ENCODE measurements at places on chromosomes 12 and 14. TPM values are rescaled to one million over a fixed set of nuclear protein-coding genes. Genes with fewer than 3 reads are reported as not detected.
A peak's percentile ranks its signal among the peaks of the same experiment; 100 is the strongest.

DNA sequence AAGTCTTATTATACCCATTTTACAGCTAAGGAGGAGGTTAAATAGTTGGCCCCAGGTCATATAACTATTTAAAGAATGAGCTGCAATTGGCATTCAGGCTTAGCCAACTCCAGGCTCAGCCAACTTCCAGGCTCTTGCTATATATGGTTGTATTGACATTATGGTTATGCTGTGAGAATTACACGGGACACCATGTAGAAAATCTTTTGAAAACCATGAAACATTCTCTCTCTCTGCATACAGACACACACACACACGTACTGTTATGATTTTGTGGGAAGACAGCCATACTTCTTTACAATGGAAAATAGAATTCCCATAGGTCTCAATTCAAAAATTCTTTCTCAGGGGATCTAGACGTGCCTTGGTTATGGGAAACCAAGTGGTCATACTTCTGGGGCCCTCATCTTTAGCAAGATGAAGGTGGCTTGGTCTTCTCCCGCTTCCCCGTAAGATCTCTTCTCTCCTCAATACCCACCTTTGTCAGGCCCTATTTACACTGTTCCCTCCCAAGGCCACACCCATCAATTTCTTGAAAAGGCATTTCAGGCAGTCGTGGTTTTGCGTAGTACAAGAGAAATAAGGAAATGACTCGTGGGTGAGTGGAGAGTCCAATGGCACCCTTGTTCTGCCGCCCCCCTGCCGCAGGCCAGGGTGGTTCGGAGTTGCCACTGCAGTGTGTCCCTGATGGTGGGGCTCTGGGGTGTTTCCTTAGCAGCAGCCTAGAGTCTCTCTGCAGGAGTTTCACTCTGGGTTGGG, 10.0 kb upstream of the GPRC5A start:
- no peak for DNase-seq

DNA sequence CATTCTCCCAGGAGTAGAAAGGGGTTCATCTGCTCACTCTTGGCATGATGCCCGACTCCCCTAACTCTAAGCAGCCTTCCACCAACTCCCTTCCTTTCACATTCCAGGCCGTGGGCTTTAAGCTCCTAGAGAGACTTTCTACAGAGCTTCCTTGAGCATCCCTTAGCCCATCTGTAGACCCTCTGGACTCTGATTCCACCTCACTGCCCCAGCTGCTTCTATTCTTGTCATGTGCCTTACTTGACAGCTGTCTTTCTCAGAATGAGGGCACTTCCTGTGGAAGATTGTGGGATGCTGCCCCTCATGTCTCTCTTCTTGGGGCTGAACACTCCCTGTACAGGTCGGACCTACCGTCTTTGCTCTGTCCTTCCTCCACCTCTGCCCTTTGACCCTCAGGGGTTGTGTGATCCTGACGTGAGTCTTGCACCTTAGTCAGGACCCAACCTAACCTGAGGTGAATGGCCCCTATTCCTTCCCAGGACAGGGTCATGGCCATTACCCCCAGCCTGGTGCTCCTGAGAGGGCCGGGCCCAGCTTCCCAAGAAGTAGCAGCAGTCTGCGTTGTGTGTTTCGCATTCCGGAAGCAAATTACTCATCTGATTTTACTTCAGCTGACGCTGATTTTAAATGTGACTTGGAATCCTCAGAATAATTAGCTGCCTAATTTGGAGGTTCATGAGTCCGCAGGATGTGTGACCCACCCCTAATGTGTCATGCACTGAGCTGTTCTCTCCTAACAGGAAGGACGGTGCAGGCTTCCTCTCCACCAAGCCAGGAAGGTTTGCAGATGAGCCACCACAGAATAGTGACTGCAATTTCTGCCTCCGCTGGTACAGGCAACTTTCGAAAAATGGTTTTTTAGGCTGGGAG, 2.7 kb upstream of the GALNT6 start:
- DNase-seq, result no peak

Gene TEX22
- total RNA-seq, result 0.40 TPM

- no peak for DNase-seq
Measured at GRCh38 chr12:99709619-99710018, 62.1 kb downstream of the GARIN6 start.

- no peak for DNase-seq
Measured at GRCh38 chr14:99003646-99004045, 268.4 kb downstream of the BCL11B start.

GRCh38 chr12:94229902-94230301, 81.5 kb downstream of the PLXNC1 start:
- DNase-seq, result no peak

Gene TSPAN19
- 17.1 TPM for total RNA-seq

DNA sequence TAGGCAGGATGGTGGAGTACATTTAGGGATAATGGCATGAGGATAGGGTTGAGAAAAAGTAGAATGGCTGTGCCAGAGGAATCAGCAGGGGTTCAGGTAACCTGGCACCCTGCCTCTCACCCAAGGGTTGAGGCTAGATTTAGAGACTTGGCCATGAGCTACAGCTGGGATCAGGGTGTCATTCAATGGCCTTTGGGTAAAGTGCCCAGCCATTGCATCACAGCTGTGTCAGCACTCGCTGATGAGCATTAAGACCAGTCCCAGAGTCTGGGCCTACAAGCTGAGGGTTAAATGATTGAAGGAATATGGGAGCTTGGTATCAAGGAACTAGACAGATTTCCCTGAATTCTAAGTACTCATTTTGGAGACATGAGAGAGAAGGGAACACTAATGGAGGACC, 113.9 kb downstream of the PRIMA1 start:
- no peak for DNase-seq

Gene PRICKLE1
- total RNA-seq, result 60.1 TPM

Gene IRF2BPL
- total RNA-seq, result 42.4 TPM

Gene CLEC1A
- total RNA-seq, result 18.7 TPM

Gene KRT74
- not detected for total RNA-seq

DNA sequence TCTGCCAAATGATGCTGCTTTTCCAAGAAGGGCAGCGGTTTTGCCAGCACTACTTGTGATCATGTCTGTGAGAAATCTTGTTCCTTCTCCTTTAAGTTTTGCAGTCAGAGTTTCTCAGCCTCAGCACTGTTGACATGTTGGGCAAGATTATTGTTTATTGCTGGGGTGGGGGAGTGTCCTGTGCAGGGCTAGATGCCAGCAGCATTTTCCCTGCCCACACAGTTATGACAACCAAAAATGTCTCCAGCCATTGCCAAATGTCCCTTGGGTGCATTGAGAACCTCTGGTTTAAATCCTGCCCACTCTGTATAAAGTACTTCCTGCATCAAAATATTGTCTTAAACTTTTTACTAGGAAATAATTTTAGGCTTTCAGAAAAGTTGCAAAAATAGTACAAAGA, 20.0 kb downstream of the TMEM132C start:
- peak; percentile 85 for DNase-seq

- DNase-seq, result no peak
Measured at GRCh38 chr12:42261708-42262107, 23.7 kb upstream of the YAF2 start.

Gene ADAM20
- total RNA-seq, result 4.4 TPM

Gene FAM186B
- 0.54 TPM for total RNA-seq

DNA sequence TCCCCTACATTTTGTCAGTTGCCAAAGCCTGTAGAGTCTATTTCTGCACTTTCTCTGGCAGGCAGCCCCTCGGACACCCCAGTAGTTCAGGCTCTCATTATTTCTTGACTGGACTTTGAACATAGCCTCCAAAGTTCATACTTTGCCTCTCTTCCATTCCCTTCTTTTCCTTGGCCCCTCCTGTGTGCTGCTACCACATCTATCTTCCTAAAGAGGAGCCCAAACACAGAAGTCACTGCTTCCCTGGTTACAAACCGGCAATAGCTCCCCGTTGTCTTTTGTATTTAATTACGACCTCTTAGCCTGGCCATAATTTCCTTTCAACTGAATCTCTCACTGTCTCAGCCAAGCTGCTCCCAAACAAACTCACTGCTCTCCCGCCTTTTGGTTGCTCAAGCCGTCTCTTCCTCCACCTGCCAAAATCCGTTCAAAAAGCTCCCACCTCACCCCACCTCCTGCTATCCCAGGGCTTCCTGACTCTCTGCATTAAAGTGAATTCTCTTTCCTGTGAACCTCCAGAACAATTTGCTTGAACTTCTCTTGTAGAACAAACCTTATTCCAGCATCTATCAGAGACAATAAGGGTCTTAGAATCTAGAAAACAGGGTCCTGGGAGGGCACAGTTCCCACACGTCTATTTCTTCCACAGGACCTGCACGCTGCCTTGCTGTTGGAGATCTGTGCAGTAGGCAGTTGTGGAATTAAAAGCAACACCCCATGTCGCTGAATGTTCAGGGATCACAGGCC, 46.9 kb downstream of the PRMT8 start:
- no peak for DNase-seq

DNA sequence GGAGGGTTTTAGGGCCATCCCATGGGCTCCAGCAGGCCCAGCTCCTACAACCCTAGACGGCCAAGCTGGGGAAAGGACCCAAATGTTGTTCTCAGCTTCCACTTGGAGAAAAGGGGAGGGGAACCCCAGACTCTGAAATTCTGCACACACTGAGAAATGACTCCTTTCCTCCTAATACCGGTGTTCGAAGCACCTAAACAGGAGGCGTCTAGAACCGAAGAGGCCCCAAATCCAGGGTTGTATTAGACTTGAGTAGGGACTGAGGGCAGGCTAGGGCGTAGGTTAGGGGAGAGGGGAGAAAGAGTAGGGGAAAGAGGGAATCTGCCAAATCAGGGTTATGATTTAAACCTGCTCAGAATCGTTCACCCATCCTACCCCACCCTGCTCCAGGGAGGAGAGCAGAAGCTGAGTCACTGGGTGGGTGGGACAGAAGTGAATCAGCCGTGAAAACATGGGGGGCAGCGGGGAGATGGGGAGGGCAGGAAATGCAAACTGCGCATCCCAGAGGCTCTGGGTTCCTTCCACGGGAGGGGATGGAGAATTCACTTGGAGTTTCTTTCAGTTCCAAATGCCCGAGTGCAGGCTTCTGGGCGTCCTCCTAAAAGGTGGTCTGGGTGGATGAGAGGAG, 1.0 kb downstream of the IGFBP6 start:
- DNase-seq, result no peak

GRCh38 chr12:112087851-112088250, 20.7 kb downstream of the NAA25 start:
- no peak for DNase-seq

GRCh38 chr12:70365648-70366518, at the start of gene KCNMB4:
Gene KCNMB4, plus strand, starts transcription at chr12:70366290. Its CDS starts 445 bp downstream, at chr12:70366735.
- DNase-seq, result peak; percentile 82
